NCI-H345 (cell line): ENCODE measurements at places on chromosomes 7 and 10.

DNA sequence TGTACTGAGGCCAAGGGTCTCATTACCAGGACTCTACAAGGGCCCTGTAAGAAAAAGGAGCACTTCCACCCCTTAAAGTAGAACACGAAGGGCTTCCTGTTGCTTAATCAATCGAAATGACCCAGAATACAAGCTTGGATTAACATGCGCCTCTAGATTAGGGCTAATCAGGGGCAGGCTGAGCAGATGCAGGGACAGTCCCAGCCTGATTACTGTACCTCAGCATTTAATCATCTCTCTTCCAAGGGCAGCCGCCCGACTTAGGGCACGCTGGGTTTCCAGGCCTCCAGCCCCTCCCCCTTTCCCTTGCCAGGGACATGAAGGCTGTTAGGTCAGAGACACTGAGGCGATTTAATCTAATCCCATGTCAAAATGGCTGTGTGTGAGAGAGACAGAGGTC lies 138.6 kb downstream of the NRF1 start:
- DNase-seq, result no peak

- DNase-seq, result no peak
Observed at GRCh38 chr7:101255796-101256195, 10.9 kb upstream of the FIS1 start.

GRCh38 chr10:7233259-7233991 lies 177.4 kb downstream of the SFMBT2 start:
- DNase-seq, result no peak

- DNase-seq, result peak; percentile 56
Observed at GRCh38 chr10:55491712-55492111, 690.7 kb upstream of the PCDH15 start.
